Activated CD4-positive, CD25-positive, alpha-beta regulatory T cell treated with anti-CD3 and anti-CD28 coated beads, Interleukin-2, amount 50 U/mL, for 16 hours (primary cell): ENCODE measurements at places on chromosomes 13 and 19.

GRCh38 chr13:59997976-59998375 is 165.8 kb downstream of the DIAPH3 start:
- DNase-seq: no peak

DNA sequence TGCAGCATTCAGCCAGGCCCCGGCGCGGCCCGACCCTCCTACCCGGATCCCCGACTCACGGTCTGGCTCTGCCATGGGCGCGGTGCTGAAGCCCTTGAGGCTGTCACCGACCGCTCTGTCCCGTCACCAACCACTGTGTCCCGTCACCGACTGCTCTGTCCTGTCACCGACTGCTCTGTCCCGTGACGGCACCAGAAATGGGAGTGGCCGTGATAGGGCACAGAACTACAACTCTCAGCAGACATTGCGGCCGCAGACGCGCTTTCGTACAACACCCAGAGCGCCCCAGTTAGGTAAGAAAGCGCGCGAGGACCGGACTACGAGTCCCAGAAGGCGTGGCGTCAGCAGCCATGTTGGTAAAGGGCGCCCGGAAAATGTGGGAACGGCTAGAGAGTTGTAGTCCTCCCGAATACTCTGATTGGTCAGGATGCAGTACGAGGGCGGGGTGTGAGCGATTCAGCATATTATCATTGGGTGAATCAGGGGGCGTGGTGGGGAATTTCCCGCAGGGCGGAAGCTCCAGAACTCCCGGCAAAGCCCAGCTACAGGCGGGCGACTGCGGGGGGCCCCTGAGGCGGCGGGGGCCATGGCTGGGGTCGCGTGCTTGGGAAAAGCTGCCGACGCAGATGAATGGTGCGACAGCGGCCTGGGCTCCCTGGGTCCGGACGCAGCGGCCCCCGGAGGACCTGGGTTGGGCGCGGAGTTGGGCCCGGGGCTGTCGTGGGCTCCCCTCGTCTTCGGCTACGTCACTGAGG is at the start of the genes NFKBIB and SIRT2:
TSS of gene NFKBIB (plus strand) at position 523 of the 755 bp plus-strand sequence. CDS start at position 587, 64 bp downstream.
TSS of gene SIRT2 (minus strand) at position 172 of the 755 bp plus-strand sequence. CDS start at position 75, 97 bp downstream.
- DNase-seq: peak; percentile 99

DNA sequence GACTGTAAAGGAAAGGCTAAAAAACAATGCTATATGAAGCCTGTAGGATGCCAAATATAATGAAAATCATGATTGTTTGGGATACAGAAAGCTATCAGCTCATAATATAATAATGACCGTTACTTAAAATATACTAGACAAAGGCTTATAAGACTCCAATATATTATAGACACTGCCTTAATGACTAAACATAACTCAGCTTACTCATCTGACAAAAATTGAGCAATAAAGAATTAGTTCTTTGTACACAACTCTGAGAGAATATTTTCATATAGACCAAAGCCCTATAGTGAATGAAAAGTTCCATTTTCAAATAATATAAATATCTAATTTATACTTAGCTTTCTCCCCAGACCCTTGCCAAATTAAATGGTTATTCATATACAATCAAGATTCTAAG is 283.3 kb downstream of the DIAPH3 start:
- no peak for DNase-seq

DNA sequence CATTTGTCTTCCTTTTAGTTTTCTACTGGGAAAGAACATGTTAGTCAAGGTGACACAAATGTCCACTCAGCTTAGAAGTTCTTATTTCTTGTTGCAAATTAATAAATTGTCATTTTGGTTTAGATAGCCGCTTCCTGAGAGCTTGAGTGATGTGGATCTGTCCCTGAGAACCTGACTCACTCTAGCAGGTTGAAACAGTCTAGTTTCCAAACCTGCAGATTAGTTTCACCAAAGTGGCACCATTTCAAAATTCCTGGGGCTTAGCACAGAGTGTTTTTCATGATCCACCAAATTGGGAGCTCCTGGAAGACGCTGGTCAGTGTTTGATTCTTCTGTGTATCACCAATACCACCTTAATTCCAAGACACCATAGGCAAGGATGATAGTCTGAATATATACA is 119.4 kb upstream of the TSC22D1 start:
- no peak for DNase-seq

DNA sequence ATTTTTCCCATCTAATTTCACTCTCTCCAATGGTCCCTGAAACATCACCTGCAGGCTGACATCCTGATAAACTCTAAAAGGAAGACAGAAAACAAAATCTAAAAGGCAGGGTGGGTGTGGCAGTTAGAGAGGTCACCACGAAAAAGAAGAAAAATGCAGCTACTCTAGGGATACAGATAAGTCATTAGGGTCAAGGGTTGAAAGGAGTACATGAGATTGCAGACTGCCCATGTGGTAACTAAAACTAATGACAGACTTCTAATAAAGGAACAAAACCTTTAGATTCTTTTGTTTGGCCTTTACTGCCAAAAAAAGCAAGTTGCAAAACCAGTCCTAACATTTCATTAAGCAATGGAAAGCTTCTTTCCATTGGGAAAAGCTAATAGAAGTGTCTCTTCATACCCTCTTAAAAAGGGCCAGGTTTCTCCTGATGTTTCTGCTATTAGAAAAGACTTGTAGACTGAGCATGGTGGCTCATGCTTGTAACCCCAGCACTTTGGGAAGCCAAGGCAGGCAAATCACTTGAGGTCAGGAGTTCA is 31.0 kb downstream of the THSD1 start:
- no peak for DNase-seq

DNA sequence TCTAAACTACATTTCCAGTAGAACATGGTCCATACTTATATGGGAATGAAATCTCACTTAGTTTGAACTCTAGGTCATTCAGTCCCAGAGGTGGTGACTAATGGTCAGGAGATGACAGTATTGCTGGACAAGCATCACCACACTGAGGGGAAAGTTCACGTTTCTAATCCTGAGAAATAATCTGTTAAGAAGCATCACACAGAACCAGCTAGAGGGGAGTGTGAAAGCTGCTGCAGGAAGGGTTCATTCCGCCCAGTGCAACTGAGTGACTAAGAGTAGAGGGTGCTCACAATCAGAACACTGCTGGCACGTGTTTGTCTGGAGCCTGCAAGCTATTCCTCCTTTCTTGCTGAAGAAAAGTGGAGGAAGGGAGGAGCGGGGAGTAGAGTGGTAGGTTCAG is 2.7 kb downstream of the COL4A1 start:
- no peak for DNase-seq

DNA sequence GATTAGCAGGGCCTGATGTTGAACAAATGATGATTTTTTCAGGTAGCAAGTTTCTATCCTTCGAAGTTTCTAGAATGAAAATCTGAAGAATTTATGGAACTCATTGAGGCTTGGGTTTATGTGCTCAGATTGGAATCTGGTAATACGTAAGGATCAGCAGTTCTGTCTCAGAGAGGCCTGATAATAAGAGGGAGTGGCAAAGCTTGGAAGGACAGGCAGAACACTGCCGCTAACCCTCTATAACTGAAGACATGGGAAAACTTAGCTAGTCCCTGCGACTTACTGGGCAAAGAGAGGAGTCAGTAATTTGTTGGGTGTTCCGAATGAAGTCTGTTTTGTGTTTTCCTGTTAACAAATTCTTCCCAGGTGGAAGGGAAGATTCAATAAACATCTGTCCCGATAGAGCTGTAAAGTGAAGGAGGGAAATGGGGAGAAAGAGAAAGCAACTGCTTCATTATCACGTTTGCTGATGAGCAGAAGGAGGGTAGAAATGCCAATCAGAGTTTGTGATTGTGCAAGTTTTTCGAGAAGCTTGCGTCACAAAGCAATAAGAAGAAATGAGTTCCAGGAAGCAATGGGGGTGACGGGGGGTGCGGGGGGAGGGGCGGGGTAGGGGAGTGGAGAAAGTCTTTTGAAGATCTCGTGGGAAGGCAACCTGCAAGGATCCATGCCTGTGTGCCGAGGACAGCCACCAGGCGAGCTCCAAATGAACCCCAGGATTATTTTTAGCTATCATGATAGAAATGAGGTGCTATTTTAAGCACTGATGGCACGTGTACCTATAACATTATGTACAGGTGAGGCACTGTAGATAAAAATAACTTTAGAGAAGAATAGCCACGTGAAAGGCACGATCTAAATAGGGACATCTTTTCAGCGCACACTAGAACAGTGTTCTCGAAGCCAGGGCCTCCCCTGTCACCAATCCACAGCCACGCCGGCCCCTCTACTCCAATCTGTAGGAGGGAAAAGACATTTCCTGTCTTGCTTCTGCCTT is 224.1 kb downstream of the FGF9 start:
- no peak for DNase-seq

DNA sequence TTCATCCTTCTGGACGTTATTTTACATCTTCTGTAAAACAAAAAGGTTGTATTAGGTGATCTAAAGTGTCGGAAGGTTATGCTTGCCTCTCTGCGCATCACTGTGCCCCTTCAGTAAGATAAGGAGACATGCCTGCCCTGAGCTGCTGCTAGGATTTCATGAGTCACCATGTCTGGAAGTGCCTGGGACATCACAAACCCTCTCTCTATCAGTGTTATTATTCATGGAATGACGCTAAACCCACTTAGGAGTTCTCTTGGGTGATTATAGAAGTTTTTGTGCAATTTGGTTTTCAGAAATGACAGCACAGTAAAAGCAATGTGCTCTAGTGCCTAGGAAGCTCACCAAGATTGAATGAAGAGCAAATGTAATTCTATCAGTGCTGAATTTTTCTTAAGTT is 617.7 kb downstream of the DCT start:
- no peak for DNase-seq

- no peak for DNase-seq
Measured at GRCh38 chr13:110294146-110294545, 12.8 kb downstream of the COL4A1 start.

- DNase-seq: no peak
Measured at GRCh38 chr13:111845621-111846351, 221.2 kb upstream of the SOX1 start.

- DNase-seq: no peak
Measured at GRCh38 chr13:41199079-41199478, 4.7 kb upstream of the KBTBD7 start.

- no peak for DNase-seq
Measured at GRCh38 chr19:18401580-18402112, 4.2 kb upstream of the LRRC25 start.

DNA sequence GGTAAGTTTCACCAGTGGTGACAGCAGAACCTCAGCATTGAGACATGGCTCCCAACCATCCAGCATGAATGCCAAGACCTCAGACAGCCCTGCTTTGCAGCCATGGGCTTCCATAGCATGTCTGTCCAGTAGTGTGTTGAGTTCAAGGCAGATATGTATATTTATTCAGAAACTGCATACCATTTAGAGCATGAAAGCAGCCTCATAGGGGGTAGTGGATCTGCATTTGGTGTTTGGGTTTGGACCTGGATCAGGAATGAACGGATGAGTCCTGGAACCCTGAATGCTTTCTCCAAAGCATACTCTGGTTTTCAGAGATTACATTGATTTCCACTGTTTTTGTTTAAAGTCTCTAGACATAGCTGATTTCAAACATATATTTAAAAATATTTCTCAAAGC is 114.3 kb downstream of the ESD start:
- DNase-seq: no peak

GRCh38 chr13:63389756-63390155 is 1974.1 kb upstream of the PCDH20 start:
- no peak for DNase-seq

- no peak for DNase-seq
Measured at GRCh38 chr19:13095934-13096927, 6.4 kb downstream of the LYL1 start.

DNA sequence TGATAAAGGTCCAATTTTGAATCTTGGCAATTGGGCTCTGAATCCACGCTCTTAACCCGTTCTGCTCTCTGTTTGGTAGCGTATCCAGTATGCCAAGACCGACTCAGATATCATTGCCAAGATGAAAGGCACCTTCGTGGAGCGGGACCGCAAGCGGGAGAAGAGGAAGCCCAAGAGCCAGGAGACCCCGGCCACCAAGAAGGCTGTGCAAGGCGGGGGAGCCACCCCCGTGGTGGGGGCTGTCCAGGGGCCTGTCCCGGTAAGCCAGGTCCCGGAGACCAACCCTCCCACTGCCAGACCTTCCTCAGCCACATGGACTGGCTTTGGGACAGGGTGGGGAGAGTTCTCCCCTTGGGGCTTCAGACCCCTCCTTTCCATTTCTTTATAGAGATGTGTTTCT is 8.3 kb downstream of the SNRPA start:
- DNase-seq: no peak

- peak; percentile 58 for DNase-seq
Measured at GRCh38 chr19:18304458-18305310, 18.2 kb downstream of the LSM4 start.

GRCh38 chr19:29401712-29402421 is 123.9 kb upstream of the VSTM2B start:
- no peak for DNase-seq

GRCh38 chr13:45073809-45074208 is 46.5 kb upstream of the GTF2F2 start:
- no peak for DNase-seq

DNA sequence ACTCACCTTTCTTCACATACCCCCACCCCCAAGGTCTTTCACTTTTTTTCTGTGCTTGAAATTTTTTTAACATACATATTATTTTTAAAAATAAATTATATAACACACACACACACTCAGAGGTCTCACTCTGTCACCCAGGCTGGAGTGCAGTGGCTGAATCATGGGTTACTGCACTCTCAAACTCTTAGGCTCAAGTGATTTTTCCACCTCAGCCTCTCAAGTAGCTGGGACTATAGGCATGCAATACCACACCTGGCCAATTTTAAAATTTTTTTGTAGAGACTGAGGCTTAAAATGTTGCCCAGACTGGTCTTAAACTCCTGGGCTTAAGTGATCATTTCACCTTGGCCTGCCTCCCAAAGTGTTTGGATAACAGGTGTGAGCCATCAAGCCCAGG is 32.9 kb upstream of the ZNF429 start:
- no peak for DNase-seq

GRCh38 chr13:36696410-36697010 is 22.7 kb downstream of the SERTM1 start:
- DNase-seq: no peak

- DNase-seq: no peak
Measured at GRCh38 chr13:59494151-59494550, 669.6 kb downstream of the DIAPH3 start.
